ENCODE measurements at places on chromosomes 16 and 17.

DNA sequence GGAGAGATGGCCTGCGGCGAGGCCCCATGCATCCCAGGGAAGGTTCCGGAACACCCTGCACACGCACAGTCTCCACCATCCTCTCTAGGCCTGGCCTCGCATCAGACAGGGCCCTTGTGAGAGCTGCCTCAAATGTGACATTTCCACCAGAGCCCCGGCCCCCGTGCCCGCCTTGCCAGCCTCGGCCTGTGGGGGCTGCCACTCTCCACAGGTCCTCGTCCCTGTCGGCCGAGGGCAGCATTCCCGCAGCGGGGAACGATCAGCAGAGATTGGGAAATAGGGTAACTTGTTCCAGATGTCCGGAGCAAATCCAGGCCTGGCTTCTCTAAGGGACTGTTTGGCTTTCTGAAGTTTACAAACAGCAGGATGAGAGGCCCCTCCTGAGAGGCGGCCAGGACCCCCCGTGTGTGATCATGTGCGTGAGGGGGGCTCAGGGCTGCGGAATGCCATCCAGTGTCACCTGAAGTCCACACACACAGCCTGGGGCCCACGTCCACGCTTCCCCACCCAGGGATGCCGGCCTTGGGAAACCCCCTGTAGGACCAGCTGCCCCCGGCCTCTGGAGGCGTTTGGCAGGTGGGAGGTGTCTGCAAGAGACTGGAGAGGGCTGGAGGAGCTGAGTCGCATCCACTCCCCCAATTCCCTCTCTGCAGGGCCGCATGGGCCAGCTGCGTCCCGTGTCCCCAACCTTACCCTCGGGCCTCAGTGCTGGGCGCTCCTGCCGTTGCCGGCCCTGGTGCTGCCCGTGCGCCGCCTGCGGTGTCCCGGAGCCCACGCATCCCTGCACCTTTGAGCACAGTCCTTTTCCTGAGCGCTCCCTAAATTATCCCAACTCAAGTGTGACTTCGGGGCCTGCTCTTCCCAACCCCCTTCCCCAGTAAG is 70.4 kb downstream of the ZDHHC7 start:
- no peak for DNase-seq

DNA sequence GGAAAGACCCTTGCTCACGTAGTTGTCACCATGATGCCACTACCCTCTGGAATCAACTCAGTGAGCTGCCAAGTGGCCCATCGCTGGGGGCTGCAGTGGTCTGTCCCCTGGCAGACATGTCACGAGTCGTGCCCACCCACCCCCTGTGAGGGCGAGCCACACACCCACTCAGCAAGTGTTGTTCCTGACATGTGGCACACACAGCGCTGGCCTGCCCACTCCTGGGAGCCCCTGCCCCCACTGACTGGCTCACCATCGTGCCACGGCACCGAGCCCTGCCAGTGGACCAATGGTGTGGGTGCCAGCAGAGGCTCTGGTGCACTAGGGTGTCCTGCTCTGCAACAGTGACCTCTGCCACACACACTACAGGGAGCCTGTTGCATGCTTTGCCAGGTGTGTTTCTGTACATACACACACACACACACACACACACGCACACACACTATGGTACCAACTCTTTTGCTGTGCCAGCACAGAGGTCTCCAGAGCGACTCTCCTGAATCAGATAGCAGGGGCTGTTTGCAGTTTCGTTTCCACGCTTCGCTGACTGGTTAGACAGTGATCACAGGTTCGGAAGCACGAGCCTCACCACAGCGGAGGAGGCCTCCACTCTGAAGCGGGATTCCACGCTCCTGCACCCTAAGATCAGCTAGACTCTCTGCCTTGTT is 7.7 kb downstream of the RTN4RL1 start:
- no peak for DNase-seq

DNA sequence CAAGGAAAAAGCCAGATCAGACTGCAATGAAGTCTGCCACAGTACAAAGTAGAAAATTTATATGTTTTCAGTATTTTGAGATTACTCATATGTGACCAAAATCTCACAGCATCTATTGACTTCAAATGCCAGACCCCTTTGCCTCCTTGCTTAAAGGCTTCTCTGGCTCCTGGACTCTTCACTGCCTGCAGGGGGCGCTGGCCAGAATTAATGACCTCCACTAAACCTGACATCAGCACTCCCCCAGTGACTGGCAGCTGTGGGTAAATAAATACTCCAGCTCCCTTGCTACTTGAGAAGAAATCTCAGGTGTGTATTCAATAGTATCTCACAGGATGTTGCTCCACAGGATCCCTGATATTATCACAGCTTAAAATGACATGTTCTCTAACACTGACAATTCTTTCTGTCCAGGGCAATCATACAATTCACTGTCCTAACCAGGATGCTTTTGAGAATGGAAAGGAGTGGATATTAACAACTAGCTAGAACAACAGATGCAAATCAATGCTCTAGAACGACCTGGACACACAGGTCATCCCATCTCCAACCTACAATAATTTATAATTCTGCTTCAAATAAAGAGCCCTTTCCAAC is 4.0 kb downstream of the BECN1 start:
- no peak for DNase-seq

DNA sequence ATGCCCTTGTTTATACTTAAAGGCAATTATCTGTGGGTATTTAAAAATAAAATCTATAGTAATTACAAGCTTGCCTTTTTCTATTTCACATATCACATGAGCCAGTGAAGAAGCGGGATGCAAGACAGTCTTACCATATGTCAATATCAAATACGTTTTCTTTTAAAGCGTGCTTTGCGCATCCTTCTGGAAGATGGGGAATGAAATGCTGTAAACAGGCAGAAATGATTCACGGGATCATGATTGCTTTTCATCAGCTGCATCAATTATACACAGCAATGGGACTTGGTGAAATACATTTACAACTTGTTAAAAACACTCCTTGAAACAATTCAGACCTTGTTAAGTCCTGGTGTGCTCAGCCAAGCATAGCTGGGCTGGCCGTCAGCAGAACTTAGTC is 72.5 kb downstream of the WSCD1 start:
- no peak for DNase-seq

GRCh38 chr17:58703137-58703915 is 10.9 kb downstream of the RAD51C start:
- no peak for DNase-seq

- DNase-seq = peak; percentile 13
Measured at GRCh38 chr17:37067555-37068111, 118.9 kb downstream of the AATF start.

- no peak for DNase-seq
Measured at GRCh38 chr16:2774161-2774891, 2.8 kb downstream of the ELOB start.

DNA sequence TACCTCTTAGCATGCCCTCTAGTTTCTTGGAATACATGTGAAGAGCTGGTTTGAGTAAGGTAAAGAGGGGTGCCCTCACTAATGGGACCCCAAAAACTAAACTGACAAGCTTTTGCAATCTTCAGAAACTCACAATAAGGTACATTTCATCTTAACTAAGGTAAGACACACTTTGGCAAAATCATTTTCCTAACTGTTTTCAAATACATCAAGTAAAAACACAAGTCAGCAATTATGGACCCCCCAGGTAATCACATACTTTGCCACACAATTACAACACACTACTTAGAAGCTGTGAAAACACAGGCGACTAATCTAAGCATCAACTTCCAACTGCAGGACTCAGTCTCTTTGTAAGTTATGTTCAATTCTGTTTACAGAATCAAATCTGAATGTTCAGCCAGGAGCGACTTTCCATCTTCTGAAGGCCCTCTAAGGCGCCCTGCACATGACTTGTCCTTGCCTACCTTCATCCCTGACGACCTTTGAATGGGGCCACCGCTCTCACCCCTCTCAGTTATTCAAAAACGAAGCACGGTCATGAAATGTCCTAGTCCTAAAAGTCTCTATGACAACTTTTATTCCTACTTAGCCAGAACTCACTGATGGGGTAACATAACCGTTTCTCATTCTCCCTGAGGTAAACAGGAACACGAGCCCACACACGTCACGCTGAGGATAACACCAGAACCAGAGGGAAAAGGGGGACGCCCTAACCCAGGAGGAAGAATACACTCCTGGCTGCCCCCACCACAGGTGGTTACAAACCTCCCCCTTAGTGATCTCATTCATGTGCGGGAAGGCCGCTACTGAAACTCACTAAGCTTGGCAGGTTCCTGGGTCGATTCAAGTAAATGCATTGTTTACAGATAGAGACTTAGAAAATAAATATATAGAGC is 5.5 kb downstream of the CREBBP start:
- no peak for DNase-seq

DNA sequence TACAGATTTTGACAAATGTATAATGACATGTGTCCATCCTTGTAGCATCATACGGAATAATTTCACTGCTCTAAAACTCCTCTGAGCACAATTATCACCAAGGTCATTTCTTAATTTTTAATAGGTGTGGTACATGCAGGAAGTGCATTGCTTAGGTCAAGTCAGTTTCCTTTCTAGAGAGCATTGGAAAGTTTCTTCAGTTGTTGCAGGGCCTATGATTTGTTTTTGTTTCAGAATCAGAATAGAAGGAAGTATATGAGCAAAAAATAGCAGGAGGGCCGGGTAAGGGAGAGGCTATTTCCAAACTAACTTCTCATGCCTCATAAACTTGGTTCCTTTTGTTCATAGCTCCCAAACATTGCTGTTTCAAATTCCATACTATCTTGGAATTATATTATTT is 24.0 kb upstream of the SLFN5 start:
- no peak for DNase-seq

- no peak for DNase-seq
Measured at GRCh38 chr17:76527430-76528111, 9.9 kb downstream of the CYGB start.

DNA sequence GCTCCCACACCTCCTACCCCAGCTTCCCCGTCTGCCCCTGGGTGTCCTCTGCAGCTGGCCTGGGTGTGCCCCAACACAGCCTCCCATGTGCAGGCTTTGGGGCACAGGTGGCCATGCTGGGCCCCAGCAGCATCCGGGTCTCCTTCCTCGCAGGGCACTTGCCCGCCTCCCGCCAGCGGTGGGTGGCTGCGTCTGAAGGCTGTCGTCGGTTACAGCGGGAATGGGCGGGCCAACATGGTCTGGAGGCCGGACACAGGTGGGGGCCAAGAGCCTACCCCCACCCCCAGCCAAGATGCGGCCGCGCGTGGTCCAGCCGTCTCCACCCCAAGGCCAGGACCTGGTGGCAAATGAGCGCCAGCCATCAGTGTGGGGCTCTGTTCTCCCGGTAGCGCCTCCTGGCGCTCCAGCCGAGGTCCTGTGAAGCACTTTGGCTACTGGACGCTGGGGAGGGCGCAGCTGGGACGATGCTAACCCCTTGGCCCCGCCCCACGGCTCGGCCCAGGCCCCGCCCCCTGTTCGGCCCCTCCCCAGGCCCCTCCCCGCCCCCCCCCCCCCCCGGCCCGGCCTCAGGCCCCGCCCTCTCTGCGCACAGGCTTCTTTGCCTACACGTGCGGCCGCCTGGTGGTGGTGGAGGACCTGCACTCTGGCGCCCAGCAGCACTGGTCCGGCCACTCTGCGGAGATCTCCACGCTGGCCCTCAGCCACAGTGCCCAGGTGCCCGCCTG is 7.3 kb upstream of the RHOT2 start:
- peak; percentile 48 for DNase-seq

GRCh38 chr16:1481906-1482835 is 6.6 kb downstream of the PTX4 start:
- DNase-seq = no peak

DNA sequence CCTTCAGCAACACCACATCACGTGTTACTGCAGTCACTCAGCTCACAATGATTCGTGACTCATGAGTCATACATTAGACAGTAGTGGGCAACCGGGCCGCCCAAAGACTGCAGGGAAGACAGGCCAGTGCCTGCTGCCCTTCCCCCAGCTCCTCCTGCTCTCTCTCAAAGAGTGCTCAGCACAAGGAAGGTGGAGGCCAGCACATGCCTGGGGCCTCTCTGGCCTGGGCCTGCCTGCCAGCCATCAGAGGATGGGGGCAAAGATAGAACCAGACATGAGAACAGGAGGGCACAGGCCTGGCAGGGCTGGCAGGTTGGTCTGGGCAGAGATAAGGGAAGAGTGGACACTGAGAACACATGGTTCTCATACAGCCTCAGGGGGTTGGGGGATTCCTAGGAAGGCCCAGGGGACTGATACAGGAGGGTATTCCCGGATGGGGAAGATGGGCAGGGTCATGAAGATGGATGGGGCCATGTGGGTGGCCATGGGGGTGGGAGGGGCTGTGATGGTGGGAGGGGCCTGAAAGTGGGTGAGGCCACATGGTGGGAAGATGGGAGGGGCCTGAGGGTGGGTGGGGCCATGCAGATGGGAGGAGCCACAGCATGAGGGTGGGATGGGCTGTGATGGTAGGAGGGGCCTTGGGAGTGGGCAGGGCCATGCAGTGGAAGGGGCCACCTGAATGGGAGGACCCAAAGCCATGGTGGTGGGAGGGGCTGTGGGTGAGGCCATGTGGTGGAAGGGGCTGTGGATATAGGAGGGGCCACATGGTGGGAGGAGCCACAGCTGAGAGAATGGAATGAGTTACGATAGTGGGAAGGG is 29.0 kb downstream of the KATNB1 start:
- no peak for DNase-seq

DNA sequence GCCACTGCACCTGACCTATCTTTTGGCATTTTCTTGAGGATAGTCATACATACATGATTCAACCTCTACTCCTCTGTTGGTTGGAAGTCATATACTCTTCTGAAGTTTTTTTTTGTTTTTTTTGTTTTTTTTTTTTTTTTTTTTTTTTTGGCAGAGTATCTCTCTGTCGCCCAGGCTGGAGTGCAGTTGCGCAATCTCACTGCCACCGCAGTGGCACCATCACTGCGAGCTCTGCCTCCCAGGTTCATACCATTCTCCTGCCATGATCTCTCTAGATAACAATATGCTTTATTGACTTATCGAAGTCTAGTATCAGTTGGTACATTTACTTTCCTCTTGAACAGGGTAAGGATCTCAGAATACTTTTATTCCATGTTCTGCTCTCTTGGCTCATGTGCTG is 224.2 kb upstream of the WSCD1 start:
- no peak for DNase-seq

- DNase-seq = no peak
Measured at GRCh38 chr16:17321824-17322223, 148.9 kb downstream of the XYLT1 start.

- no peak for DNase-seq
Measured at GRCh38 chr17:29566473-29567303, at the start of gene ABHD15. TSS of gene ABHD15 (minus strand) at chr17:29567037. CDS start at chr17:29566966, 71 bp downstream.

GRCh38 chr17:29401258-29401657 is 11.1 kb downstream of the TAOK1 start:
- no peak for DNase-seq

- peak; percentile 27 for DNase-seq
Measured at GRCh38 chr17:55717898-55718735, 4.5 kb downstream of the TMEM100 start.

GRCh38 chr17:28405632-28406472 is at the start of gene SLC46A1:
TSS of gene SLC46A1 (minus strand) at chr17:28406212. CDS start at chr17:28406114, 98 bp downstream.
- no peak for DNase-seq

GRCh38 chr17:49379926-49380325 is 17.9 kb upstream of the ZNF652 start:
- DNase-seq = no peak

- DNase-seq = no peak
Measured at GRCh38 chr17:57264250-57264649, 7.9 kb downstream of the MSI2 start.

- no peak for DNase-seq
Measured at GRCh38 chr17:72295916-72296315, 175.1 kb downstream of the SOX9 start.

All from NCI-H2029 treated with DMSO at 0.1 percent for 48 hours (cell line).